ENCODE measurements at places on chromosomes 2 and 18.

DNA sequence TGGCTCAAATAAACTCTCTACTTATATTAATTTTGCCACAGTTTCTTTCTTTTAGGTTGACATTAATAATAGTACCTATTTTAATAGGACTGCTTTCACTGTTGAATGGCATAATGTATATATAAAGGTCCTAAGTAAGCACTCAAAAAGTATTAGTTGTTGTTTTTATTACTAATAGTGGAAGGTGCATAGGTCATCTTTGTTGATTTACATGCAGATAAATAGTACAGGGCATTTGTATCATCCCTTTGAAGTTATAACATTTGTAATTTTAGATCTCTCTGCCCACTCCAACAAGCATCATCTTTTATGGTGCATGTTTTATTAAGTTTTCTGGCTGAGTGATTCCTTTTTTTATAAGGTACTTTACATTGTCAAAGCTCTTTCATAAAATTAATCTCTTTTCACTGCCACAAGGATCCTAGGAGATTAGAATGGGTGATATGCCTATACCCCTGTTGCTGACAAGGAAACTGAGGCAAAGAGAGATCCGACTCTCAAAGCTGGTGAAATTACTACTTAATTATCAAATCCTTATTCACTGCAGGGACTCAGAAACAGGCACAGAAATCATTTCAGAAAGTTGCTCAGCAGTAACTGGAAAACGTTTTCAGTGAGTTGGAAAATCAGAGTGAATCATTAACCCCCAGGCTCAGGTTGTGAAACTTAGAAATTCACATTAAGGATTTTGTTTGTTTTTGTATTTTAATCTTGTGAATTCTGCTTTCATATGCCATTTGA, 299.6 kb downstream of the AGPS start:
- no peak for DNase-seq

- DNase-seq = no peak
Measured at GRCh38 chr18:21196426-21196825, 45.6 kb upstream of the GREB1L start.

DNA sequence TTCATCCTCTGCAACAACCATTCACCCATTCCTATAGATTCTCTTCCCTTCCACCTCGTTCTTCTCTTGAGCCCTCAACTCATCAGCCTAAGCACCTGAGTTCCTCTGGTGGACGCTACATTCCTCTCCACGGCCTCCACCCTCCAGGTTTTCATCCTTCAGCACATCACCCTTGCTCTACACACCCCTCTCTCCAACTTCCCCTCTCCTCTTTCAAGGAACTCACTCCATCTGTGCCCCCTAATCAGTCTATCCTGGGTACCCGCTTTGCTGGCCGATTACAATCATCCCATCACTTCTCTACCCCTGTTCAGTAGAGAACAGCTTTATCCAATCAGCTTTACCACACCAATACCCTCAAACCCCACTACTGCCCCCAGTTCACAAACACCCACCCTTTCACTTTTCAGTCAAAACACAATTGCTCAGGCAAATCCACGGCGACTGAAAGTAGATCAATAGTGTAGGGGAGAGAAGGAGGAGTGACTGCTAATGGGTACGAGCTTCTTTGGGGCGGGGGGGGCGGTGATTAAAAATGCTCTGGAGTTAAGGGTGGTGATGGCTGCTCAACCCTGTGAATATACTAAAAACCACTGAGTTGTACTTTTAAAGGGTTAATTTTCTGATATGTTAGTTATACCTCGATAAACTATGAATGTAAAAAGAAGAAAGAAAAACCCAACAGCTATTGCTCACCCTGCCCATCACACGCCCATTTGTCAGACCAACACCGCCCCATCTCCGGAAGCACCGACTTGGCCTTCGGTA, 857 bp downstream of the DYM start:
- no peak for DNase-seq

DNA sequence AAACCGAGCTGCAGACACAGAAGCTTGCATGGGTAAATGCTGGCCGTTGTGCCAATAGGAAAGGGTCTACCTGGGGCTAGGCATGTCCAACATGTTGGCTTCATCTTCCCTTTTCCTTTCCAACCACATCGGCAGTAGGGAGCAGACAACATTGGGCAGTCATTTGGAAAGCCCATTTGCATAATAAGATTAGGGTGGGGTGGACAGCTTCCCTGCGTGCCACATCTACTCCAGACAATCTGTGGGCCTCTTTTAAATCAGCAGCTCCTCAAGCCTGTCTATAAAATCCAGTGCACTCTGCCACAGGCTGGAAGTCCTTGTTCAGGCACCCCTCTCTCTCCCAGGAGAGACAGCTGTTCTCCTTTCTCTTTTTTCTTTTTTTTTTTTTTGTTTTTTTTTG, 203.6 kb upstream of the KYNU start:
- no peak for DNase-seq

GRCh38 chr18:35710581-35710980, 129.0 kb downstream of the GALNT1 start:
- no peak for DNase-seq

Measured in GM06990 (cell line).